ENCODE measurements at places on chromosomes 12 and 14. TPM values are rescaled to one million over a fixed set of nuclear protein-coding genes. Genes with fewer than 3 reads are reported as not detected.
A peak's percentile ranks its signal among the peaks of the same experiment; 100 is the strongest.

- H3K4me1 ChIP-seq = peaks cover 38% of the 10 kb centered on the region
- no peak overlapping the region for H3K27ac ChIP-seq
- H3K27me3 ChIP-seq = no peaks in the 10 kb centered on the region
- peak overlapping the region; percentile 37 for H3K4me3 ChIP-seq
Measured at GRCh38 chr12:19444097-19444496, 4.8 kb downstream of the AEBP2 start.

The GXYLT1 gene
- total RNA-seq = 9.0 TPM

- H3K27me3 ChIP-seq = peaks cover 72% of the 10 kb centered on the region
- DNase-seq = no peak
- no peak overlapping the region for H3K27ac ChIP-seq
- no peaks in the 10 kb centered on the region for H3K36me3 ChIP-seq
Measured at GRCh38 chr12:1534748-1535147, 59.6 kb downstream of the FBXL14 start.

DNA sequence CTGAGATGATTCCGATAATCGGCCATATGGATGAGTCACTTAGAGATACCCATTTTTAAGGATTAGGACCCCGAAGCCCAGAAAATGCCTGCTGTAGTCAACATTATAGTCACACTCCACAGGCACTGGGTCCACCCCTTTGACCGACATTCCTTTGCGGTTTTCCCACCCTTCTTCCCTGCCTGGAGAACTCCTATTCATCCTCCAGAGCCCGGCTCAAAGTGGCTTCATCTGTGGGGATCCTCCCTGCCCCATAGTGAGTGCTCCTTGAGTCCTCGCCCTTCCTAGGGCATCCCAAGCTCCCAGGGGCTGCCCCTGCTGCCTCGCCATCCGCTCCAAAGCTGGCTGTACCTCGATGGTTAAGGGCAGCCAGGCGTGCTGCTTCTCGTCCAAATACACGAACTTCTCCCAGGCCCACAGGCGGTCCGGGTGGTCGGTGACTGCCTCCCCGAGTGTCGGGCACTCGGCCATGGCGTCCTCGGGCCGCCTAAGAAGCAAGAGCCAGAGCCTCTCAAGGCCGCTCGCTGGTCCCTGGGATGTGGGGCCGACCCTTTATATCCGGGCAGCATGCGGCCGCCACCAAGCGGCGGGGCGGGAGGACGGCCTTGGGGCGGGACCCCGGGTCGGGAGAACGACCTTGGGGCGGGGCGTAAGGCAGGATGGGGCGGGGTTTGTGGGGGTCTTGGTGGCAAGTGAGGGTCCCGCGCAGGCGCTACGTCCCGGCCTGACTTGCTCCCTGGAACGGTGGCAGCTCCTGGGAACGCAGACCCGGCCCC lies at the start of gene TCL1A:
TSS of gene TCL1A (minus strand) at position 530 of the 776 bp plus-strand sequence. CDS start at position 471, 59 bp downstream.
- H3K4me3 ChIP-seq = no peak within 1 kb of the TSS
- H3K27ac ChIP-seq = no peak within 1 kb of the TSS
- peaks cover 35% of the 10 kb centered on the region for H3K27me3 ChIP-seq
- H3K36me3 ChIP-seq = peaks cover 1% of the 10 kb centered on the region
- no peak for DNase-seq
- no peaks in the 10 kb centered on the region for H3K4me1 ChIP-seq

The UBE2N gene
- 127 TPM for total RNA-seq

DNA sequence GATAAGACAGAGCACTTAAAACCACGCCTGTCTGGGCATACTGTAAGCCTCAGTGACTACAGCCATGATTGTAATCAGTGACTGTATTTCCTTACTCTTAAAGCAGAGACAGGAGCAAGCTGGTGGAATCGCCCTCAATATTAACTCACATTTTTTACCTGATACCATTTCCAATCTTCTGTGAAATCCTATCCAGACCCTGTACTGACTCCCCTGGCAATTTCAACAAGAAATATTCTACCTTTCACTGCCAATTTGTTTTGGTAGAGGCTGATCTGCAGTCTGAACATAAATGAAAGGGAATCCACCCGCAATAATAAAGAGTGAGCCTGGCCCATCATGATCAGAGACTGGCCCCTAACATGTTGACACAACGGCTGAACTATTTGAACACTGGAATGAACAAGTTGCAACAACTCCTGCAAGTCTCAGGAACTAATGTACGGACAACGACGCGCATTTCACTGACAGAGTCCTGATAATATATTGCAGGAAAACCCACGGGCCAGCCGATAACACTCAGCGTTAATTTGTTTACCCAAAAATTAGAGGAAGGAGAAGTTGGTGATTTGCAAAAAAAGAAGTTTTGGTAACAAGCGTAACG lies 195.5 kb upstream of the BTG1 start:
- peaks cover 14% of the 10 kb centered on the region for H3K4me1 ChIP-seq
- H3K36me3 ChIP-seq = peaks cover 8% of the 10 kb centered on the region
- DNase-seq = no peak
- H3K4me3 ChIP-seq = peak overlapping the region; percentile 33

DNA sequence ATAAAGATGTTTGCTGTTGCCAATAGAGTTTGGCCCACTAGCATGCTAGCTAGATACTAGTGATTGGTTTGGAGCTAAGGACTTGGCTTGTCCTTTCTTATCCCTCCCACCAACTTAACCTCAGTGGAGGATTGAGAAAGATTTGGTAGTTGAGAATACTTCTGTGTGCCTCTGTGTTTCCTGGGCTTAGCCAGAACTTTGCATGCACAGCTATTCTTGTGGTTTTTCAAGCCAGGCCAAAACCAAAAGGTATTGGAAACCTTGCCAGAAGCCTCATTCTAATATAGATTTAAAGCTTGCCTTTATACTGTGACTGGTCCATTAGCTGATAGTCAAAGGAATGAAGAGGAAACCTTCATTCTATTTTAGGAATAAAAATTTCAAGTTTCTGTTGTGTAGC lies 188.5 kb downstream of the CCDC91 start:
- no peaks in the 10 kb centered on the region for H3K4me1 ChIP-seq
- H3K4me3 ChIP-seq = no peak overlapping the region
- peaks cover 11% of the 10 kb centered on the region for H3K36me3 ChIP-seq

DNA sequence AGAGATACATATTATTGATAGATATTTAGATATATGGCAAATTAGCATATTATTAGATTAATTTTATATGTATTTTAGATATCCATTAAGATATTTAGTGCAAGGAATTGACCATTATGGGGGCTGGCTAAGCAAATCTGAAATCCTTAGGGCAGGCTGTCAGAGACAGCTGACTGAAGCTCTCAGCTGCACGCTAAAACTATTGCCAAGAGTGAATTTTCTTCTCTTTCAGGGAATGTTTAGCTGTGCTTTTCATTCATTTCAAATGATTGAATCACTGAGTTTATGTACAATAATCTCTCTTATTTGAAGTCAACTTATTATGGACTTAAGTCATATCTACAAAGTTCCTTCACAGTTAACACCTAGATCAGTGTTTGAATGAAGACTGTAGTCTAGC lies 566.5 kb downstream of the LRFN5 start:
- no peaks in the 10 kb centered on the region for H3K4me1 ChIP-seq
- H3K36me3 ChIP-seq = no peaks in the 10 kb centered on the region
- no peak overlapping the region for H3K4me3 ChIP-seq
- no peaks in the 10 kb centered on the region for H3K27me3 ChIP-seq
- H3K27ac ChIP-seq = no peak overlapping the region

GRCh38 chr12:32331133-32331532 lies 68.2 kb upstream of the FGD4 start:
- no peaks in the 10 kb centered on the region for H3K27me3 ChIP-seq
- no peaks in the 10 kb centered on the region for H3K36me3 ChIP-seq
- no peak overlapping the region for H3K27ac ChIP-seq
- H3K4me3 ChIP-seq = no peak overlapping the region
- peaks cover 2% of the 10 kb centered on the region for H3K4me1 ChIP-seq
